ENCODE measurements at places on chromosomes 6 and 20.

DNA sequence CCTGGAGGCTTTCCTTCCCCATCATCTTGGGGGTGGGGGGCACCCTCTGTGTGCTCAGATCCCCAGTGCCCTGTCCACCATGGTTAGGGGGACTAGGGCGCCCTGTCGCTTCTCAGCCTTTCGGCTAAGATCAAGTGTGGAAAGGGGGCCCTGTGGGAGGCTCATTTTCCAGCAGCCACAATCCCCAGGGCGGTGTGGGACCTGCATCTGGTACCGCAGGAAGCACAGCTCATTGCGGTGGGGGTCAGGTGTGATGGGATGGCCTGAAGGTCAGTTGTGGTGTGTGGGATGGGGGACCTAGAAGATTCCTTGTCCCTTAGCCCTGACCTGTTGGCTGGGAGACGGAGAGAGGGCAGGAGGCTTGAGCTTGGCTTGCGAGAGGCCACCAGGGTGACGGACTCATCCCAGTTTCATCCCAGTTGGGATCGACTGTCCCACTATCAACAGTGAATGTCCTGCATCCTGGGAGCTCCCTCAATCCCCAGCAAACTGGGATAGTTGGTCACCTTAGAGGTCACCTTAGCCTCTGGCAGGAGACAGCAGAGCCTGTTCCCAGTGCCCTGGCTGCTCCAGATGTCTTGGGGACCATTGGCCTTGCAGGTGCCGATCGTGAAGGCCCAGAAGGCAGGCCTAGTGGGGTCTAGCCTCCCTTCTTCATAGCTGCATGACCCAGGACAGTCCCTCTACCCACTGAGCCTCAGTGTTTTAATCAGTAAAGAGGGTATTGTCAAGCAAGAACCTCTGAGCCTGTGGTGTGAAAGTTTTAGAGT, 64.5 kb upstream of the PMEPA1 start:
- no peak for DNase-seq

GRCh38 chr6:52392944-52393343, 27.2 kb upstream of the EFHC1 start:
- no peak for DNase-seq

- no peak for DNase-seq
Observed at GRCh38 chr20:21352703-21353102, 44.6 kb downstream of the NKX2-4 start.

GRCh38 chr6:79614326-79615305, 16.5 kb upstream of the SH3BGRL2 start:
- no peak for DNase-seq

DNA sequence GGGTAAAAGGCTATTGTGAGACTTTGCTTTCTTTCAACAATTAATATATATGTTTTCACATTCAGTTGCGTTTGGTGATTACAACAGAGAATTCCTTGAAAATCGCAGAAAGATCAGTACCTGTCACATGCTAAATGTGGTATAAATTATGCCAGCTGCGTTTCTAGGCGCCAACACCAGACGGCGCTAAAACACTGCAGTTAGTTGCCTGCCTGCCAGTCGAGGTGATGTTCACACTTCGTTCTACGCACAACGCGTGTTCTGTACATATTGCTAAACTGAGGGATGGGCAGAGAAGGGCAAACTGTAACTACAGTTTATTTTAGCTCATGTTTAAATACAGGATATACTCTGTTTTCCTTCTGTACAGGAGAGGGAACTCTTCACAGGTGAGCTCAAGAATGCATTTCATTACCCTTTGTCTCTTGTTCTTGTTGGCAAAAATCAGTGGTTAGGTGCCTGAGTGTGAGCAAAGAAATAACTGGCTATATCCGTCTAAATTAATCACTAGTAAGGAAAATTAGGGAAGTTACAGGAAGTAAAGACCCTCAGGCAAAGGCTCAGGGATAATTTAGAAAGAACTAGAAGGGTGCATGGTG, 100.1 kb upstream of the RGS17 start:
- no peak for DNase-seq

- no peak for DNase-seq
Observed at GRCh38 chr20:47821481-47822100, 36.3 kb upstream of the SULF2 start.

DNA sequence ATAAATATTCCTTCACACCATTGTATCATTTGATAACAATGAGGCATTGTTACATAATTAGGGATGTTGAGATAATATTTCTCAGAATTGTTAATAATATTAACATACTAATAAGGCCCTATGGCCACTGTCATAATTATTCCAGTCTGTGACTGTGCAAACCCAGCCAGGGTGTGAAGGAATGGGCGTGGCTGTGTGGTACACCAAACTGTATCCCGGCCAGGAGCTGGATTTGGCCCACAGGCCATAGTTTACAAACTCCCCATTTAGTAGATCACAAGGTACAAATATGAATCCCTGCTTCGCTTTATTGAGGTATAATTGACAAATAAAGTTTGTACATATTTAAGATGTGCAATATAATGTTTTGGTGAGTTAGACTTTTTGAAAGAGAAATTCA, 894.7 kb downstream of the C6orf118 start:
- DNase-seq = no peak

DNA sequence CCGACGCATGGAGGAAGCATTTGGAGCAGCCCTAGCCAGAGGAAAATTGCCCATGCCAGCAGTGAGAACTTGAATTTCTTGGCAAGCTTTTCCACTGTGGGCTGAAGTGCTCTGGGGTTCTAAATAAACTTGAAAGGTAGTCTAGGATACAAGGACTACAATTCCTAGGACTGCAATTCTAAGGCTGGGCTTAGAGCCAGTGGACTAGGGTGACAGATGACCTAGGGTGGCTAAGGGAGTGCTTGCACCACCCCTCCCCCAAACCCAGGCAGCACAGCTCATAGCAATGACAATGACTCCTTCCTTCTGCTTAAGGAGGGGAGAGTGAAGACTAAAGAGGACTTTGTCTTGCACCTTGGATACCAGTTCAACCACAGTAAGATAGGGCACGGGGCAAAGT, 122.3 kb downstream of the THBS2 start:
- no peak for DNase-seq

DNA sequence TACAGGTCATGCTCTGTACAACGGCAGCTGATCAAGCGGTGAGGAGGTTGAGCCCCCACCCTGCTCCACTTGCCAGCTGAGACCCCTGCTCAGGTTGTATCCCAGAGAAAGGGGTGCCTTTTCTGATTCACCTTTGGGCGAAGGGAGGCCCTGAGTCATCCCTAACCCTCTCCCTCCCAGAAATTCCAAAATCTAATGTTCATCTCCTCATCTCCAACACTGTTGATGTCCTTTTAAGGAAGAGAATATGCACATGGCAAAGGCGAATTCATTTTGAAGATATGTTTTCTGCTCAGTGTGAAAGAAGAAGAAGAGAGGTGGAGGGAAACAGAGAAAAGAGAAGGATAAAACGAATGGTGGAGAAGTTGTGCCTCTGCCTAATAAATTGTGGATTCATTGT, 120.5 kb downstream of the SCML4 start:
- no peak for DNase-seq

DNA sequence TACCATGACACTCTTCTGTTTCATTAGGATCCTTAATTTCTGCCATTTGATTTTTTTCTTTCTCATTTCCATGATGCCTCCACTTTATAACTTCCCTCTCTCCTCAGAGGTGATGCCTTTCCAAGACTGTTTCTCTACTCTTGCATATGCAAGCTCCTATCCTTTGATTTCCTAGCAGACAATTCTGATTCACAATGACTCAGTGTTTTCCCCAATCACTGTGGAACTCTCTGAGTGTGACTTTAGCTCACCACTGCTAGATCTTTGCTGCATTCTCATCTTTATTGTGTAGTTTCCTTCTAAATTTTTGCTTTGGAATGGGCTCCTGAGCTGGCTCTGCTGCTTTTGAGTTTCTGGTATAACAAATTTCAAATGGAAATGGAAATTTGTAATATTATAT, 184.9 kb downstream of the TINAG start:
- no peak for DNase-seq

DNA sequence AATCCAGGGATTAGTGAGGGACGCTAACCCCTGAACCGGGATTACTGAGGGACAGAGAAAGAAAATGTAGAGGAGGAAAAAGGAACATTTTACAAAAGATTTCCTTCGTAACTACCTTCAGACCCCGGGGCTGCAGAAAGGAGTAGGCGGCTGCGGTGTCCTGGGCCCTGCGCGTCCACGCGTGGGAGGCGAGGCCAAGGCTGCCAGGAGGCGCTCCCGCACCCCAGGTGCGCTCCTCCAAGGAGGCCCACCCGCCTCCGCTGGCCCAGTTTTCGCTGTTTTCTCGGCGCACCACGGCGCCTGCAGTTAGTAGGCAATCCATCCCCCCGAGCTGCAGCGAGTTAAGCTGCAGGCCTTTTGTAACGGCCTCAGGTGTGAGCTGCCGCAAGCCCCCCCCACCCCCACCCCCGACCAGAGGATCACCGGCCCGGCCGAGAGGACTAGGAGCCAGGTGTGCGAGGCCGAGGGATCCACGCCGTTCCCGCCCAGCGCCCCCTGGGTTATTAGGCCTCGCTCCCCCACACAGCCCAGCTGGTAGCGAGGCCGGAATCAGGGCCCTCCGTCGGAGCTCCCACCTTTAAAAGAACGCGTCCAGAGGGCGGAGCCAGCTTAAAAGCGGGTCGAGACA, 380.3 kb upstream of the ARID1B start:
- DNase-seq = no peak

GRCh38 chr6:123681957-123682462, 45.3 kb upstream of the TRDN start:
- DNase-seq = no peak

GRCh38 chr6:35694462-35694861, 5.7 kb upstream of the FKBP5 start:
- DNase-seq = no peak

DNA sequence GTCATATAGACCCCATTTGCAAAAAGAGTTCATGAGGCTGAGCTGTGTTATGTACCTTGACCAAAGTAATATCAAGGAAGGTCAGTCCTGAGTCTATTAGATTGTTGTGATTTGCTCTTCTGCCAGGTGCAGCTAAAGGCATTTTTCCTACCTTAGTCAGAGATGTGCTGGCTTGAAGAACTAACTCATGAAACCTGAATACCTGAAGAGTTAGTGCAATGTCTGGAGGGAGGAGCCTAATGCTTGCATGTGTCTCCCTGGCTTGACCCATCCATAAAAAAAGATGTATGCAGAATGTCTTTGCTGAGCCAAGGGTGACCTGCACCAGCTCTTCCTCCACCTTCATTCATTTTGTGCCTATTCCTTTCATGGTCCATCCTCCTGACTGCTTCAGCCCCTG, 742.0 kb downstream of the KIF16B start:
- no peak for DNase-seq

DNA sequence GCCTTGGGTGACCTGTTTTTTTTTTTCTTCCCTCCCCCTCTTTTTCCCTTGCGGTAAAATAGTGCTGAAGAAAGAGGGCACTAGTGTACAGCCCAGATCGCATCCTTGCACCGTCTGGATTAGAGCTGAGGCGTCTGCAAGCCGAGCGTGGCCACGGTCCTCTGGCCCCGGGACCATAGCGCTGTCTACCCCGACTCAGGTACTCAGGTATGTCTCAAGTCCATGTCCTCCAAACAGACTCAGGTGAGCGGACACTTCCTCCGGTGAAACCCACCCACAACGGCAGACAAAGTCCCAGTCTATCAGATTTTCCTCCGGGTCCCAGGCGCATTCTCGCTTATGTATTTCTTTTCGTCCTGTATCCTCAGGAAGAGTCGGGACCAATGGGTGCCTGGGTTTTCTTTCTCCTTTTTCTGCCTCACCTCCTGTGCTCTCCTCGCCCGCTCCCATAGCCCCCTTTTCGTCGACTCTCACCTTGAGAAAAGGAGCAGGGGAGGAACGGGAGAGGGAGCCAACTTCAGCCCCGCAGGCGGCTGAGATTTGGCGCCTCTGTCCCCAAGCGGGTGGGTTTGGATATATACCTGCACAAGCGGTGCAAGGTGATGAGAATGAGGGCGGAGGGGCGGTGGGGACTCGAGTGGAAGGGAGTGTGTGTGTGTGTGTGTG, 1.1 kb upstream of the GRM1 start:
- DNase-seq = no peak

- no peak for DNase-seq
Observed at GRCh38 chr6:11500008-11500407, 37.5 kb upstream of the TMEM170B start.

DNA sequence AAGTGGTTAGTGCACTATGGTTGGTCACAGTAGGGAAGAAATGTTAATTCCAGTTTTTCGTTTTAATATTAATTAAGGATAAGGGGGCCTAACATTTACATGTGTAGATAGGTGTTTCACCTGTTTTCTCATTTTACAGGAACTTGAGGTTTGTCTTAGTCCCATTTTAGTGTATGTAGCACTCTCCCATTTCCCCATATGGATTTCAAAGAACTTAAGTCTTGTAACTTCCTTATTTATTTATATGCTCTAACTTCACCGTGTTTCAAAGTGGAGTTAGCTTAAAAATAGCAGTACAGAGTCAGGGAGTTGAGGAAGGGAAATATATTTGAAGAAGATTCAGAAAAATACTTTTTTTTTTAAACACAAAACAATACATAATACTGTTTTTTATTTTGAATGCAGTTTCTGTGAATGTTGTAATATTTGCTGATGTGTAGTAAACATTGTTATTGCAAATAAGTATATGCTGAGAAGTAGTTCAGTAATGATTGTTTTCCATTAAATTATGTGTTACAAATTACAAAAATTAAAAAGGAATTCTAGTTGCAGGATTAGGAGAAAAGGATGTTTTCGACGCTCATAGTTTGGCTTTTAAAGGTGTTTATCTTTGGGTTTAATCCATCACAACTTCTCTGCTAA, 3.5 kb downstream of the SCAF8 start:
- no peak for DNase-seq

DNA sequence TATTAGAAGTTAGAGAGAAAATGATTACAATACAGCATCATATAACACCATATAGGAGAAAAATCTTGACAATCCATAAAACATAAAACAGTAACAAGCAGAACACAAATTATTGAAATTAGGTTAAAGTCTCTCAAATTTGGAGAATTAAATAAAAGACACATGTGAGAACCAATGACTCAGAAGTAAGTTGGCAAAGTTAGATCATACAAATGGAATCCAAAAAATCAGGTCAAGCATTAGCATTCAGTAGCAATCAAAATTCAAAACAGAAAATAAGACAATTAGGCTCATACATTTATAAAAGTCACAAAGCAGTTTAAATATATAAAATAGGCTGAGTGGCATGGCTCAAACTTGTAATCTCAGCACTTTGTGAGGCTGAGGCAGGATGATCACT, 775.6 kb downstream of the PHF3 start:
- DNase-seq = no peak

DNA sequence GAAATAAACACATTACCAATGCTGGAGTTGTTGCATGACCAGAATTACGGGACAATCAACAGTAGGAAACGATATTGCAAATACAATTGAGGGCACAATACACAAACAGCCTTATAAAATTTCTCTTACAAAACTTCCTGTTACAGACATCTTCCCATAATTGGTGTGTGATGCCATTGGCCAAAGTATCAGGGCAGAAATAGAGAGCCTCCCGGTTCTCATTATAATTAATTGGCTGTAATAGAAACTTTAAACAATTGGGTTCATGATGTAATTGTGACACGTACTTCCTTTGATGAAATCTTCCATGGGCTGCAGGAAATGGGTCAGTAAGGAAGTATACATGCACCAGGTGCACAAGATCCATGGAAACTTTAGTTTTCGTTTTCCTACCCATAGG, 40.3 kb upstream of the RALGAPA2 start:
- DNase-seq = no peak

Data from activated naive CD4-positive, alpha-beta T cell (primary cell).